ENCODE measurements at places on chromosomes 6 and 20.

- DNase-seq, result no peak
Observed at GRCh38 chr20:55774628-55775027, 230.7 kb downstream of the CBLN4 start.

GRCh38 chr6:166478782-166479592 is 96.2 kb upstream of the MPC1 start:
- no peak for DNase-seq

- DNase-seq, result no peak
Observed at GRCh38 chr20:46004187-46004586, 4.5 kb upstream of the MMP9 start.

DNA sequence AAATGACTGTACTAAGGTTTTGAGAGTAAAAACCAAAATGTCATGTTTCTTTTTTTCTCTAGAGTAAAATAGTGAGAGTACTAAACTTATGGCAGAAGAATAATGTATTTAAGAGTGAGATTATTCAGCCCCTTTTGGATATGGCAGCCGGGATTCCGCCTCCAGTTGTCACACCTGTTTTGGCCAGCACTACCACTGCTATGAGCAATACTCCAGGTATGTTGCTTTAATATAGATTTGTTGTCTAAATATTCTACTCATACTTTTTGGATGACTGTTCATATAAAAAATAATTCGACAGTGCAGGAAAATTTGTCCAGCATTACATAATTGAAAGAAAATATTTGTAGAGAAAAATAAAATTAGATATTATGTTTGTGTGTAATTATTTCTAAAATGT is 59.5 kb downstream of the SCAF8 start:
- DNase-seq, result no peak

DNA sequence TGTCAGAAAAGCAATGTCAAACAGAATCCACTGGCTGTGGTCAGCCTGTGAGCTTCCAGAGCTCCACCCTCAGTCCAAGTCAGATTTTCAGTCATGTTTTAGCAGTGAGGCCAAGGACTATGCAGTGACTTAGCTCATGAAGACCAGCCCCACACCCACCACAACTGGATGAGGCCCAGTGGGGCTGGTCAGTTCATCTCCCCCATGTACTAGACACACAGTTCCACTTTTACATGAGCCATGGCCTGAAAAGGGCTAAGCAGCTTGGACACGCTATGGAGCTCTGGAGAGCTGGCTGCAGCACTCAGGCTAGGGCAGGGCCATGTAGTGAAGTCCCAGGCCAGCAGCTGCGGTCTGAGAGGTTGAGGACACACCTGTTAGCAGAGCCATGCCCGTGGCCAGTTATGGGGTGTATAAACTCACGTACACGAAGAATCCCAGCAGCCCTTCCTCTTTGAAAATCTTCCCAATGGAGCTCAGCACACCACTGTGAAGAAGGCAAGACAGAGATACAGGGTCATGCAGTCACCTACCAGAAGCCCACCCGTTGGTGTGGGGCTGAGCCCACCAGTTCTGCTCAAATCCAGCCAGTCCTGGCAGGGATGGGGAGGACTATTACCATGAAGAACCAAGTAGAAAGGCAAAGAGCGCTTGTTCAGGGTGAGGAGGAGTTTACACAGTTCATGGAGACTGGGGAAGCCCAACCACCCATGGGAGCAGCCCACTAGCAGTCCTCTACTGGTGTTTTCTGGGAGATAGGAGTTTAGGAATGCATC is 10.6 kb downstream of the MTCH1 start:
- no peak for DNase-seq

DNA sequence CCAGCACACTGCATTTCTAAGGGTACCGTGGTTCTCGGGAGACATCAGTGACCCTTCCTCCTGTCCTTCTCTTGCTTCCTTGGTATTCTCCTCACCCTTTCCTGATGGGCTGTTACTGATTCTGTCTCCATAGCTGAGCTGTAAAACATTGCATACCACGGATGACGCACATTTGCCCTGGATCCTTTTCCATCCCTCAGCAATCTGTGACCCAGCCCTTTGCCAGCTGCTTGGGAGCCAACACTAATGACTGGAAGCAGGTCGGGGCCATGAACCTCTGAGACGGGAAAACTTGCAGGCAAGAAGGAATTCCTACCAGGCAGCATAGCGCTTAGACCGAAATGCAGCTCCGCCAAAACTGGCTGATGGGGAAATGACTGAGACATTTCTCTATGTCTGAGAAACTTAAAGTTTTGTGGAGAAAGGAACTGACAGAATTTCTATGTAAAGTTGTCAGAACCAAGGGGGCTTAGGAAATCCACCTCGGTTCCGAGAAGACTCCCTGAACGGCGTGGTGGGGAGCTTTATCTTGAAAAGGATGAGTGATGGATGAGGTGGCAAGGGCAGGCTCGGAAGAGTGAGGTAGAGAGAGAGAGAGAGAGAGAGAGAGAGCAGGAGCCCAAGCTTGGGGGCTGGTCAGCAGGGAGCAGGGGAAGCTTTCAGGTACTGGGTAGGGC is 19.2 kb downstream of the TUBB2B start:
- DNase-seq, result no peak

DNA sequence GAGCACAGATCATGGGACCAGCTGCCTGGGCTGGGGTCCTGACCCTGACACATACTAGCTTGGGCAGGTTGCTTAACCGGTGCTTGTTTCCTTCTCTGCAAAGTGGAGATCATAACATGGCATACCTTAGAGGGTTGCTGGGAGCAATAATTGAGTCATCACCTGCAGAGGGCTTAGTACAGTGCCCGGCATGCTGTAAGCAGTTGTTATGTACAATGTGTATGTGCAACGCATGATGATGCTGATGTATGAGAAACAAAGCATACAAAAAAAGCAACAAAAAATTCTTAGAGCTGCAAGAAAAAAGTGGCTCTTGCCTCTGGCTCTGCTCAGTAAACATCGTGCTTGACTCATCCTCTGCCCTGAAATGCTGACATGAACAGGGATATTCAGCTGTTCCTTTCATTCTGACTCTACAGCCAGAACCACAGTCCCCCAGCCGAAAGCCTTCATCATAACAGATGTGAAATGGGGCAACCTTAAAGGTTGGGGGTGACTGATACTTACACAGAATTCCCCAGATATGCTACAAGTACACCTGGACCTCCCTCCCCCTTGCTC is 91.7 kb downstream of the CLIC5 start:
- no peak for DNase-seq

Data from naive thymus-derived CD8-positive, alpha-beta T cell (primary cell).